Liver (tissue), 10 donors: ENCODE measurements at places on chromosomes 4 and X. TPM values are rescaled to one million over a fixed set of nuclear protein-coding genes. Genes with fewer than 3 reads are reported as not detected.

Gene BEX1
- total RNA-seq, result 0.75 TPM

Gene VGLL1
- total RNA-seq, result not detected

GRCh38 chrX:39073131-39073530 lies 271.9 kb downstream of the MID1IP1 start:
- H3K27me3 ChIP-seq, result no peaks in the 10 kb centered on the region
- no peaks in the 10 kb centered on the region for H3K36me3 ChIP-seq
- no peaks in the 10 kb centered on the region for H3K4me1 ChIP-seq

- no peak for DNase-seq
- no peaks in the 10 kb centered on the region for H3K36me3 ChIP-seq
- no peak overlapping the region for H3K27ac ChIP-seq
- H3K27me3 ChIP-seq, result no peaks in the 10 kb centered on the region
These were observed 723.6 kb downstream of the TRAM1L1 start for GRCh38 chr4:116361790-116362189.

DNA sequence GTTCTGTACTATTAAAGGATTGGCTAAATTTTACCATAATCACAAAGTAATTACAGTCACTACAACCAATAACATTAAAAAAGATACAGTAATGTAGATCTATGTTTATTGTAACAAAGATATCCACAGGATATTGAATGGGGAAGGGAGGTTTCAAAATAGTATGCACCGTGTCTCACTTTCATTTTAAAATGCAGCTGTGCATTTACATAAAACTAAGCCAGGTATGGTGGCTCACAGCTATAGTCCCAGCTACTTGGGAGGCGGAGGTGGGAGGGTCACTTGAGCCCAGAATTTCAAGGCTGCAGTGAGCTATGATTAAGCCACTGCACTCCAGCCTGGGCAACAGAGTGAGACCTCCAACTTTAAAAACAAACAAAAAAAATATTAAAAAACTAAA lies 8.5 kb downstream of the SRP72 start:
- DNase-seq, result no peak
- no peaks in the 10 kb centered on the region for H3K4me1 ChIP-seq
- no peak overlapping the region for H3K27ac ChIP-seq
- peaks cover 10% of the 10 kb centered on the region for H3K36me3 ChIP-seq
- H3K27me3 ChIP-seq, result no peaks in the 10 kb centered on the region

DNA sequence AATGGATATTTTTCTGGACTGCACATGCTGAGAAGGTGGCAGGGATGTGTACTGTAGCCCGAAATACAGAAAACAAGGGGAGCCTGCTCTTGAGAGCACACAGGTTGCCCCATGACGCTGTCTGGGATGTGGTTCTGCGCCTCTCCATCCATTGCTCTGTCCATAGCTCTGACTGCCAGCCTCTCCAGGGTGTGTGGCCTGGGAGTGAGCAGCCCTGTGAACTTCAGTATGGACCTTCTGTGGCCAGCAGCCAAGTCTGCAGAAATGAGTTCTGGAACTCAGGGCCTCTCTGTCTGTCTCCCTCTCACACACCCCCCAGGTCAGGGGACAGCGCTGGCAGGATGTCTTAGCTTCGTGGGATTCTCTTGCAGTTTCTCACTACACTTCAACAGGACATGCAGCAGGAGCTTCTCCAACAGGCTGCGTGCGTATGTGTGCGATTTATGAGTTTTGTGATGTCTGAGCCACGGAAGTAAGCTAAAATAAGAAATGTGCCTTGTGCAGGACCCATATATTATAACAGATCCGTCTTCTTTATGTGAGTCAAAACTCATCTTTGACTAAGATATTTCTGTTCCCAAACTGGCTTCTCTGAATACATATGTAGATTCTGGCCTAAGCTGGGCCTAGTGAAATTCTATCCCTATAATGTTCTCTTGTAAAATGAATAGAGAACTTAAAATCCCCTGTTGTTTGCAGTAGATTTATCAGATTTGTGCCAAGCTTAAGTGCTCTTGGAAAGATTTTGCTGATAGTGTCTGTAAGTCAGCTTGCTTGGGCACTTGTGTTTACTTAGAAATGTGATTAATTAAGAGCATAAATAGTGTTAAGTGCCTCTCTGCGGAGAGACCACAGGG lies 40.0 kb downstream of the PROM1 start:
- H3K36me3 ChIP-seq, result no peaks in the 10 kb centered on the region
- H3K27me3 ChIP-seq, result no peaks in the 10 kb centered on the region
- no peak overlapping the region for H3K4me3 ChIP-seq
- no peaks in the 10 kb centered on the region for H3K4me1 ChIP-seq

GRCh38 chr4:186934841-186935443 lies 211.3 kb upstream of the FAT1 start:
- no peak overlapping the region for H3K4me3 ChIP-seq
- H3K27me3 ChIP-seq, result no peaks in the 10 kb centered on the region
- H3K4me1 ChIP-seq, result peaks cover 6% of the 10 kb centered on the region
- H3K27ac ChIP-seq, result no peak overlapping the region

Gene RBM47
- 81.2 TPM for total RNA-seq

DNA sequence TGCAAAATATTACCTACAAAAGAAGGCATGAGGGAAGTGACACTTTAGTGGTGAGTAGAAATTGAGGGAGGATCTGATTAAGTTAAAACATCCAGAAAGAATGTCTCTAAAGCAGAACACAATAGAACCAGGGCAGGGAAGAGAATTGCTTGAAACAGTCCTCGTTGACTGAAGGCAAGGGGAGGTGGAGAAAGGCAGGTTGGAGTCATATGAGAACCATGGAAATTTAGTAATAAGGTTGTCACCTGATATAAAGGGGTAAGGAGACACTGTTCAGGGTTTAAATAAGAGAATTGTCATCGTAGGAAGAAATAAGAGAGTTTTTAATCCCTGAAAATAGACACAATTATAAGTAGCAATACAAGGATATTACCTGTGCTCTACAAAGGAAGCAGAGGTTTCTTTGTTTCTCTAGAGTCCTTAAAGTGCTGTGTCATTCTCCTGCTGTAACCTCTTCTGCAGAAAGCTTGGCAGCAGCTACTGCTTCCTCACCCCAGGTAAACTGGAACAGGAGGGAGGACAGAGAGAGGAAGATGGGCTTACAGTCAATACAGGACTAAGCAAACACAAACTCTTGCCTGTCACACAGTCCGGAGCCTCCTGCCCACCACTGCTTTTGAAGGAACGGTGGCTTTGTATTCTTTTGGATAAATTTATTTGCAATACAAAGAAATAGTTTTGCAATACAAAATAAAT lies 258.4 kb downstream of the PPARGC1A start:
- peaks cover 4% of the 10 kb centered on the region for H3K4me1 ChIP-seq
- no peak overlapping the region for H3K27ac ChIP-seq
- no peak overlapping the region for H3K4me3 ChIP-seq
- no peaks in the 10 kb centered on the region for H3K36me3 ChIP-seq
- no peak for DNase-seq

Gene GPR82
- 0.67 TPM for total RNA-seq

Gene FGD1
- total RNA-seq, result 0.89 TPM

Gene TRMT2B
- 11.2 TPM for total RNA-seq

Gene FHDC1
- 33.0 TPM for total RNA-seq

GRCh38 chrX:23732704-23733103 lies 10.4 kb downstream of the ACOT9 start:
- no peaks in the 10 kb centered on the region for H3K27me3 ChIP-seq
- H3K4me3 ChIP-seq, result no peak overlapping the region
- no peaks in the 10 kb centered on the region for H3K4me1 ChIP-seq
- peaks cover 3% of the 10 kb centered on the region for H3K36me3 ChIP-seq

GRCh38 chrX:112662559-112663427 lies 16.9 kb downstream of the LHFPL1 start:
- H3K27ac ChIP-seq, result no peak overlapping the region
- H3K27me3 ChIP-seq, result no peaks in the 10 kb centered on the region
- H3K4me3 ChIP-seq, result no peak overlapping the region
- H3K4me1 ChIP-seq, result no peaks in the 10 kb centered on the region
- DNase-seq, result no peak

DNA sequence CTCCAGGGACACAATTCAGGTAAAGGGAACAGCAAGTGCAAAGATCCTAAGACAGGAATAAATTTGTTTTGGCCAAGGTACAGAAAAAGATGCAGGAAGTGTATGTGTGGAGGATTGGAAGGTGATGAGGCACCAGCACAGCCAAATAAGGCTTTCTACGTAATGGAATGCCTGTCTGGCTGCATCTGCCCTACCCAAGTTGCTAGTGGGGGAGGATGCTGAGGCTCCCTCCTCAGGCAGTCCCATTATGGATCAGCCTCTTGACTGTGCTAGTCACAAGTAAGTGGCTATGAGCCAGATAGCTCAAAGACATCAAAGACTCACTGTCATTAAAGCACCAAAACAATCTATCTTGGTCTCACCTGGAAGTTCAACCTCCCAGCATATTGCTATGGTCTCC lies 300.9 kb upstream of the FAT4 start:
- H3K36me3 ChIP-seq, result no peaks in the 10 kb centered on the region
- DNase-seq, result no peak
- no peak overlapping the region for H3K27ac ChIP-seq
- no peaks in the 10 kb centered on the region for H3K4me1 ChIP-seq

Gene FAT1
- 48.0 TPM for total RNA-seq

Gene TRO
- total RNA-seq, result 5.3 TPM

Gene HTN1
- not detected for total RNA-seq

Gene PWWP3B
- 2.2 TPM for total RNA-seq

GRCh38 chr4:110620691-110621327 lies 2.1 kb downstream of the PITX2 start:
- H3K36me3 ChIP-seq, result no peaks in the 10 kb centered on the region
- peak overlapping the region; percentile 32 for H3K4me3 ChIP-seq
- H3K4me1 ChIP-seq, result peaks cover 14% of the 10 kb centered on the region
- H3K27ac ChIP-seq, result no peak overlapping the region

- DNase-seq, result no peak
- H3K4me3 ChIP-seq, result no peak overlapping the region
- no peaks in the 10 kb centered on the region for H3K36me3 ChIP-seq
- no peak overlapping the region for H3K27ac ChIP-seq
These were observed 125.4 kb downstream of the ZNF330 start for GRCh38 chr4:141346144-141346543.

DNA sequence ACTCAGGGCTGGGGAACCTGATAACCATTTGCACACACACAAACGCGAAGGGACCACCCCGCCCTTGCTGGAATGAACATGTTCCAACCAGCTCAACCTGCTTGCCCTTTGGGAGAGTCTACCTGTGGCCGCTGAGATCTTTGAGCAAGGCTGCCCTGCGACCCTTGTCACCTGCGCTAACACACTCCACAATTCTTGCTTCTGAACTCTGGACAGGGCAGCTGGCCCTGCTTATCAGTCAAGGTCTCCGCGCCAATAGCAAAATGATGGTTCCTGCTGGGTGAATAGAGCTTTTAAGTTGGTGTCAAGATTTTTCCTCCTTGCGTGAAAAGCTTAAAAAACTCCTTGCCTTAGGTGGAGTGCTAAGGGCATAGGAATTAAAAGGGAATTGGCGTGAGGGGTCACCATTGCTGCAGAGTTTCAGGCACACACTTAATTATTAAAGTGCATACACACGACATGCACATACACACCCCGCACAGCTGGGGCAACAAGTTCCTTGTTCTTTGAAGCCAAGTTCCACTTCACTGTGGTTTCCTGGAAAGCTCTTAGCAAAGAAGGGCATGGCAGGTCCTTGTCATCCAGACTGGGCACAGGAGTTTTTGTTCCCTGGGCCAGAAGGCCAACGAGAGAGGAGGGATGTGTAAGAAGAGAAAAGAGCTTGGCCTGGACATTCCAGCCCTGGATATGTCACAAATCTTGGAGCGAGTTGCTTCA lies 207.7 kb downstream of the STIM2 start:
- H3K27me3 ChIP-seq, result no peaks in the 10 kb centered on the region
- H3K27ac ChIP-seq, result no peak overlapping the region
- H3K4me3 ChIP-seq, result no peak overlapping the region
- H3K36me3 ChIP-seq, result no peaks in the 10 kb centered on the region
- H3K4me1 ChIP-seq, result no peaks in the 10 kb centered on the region
- no peak for DNase-seq

DNA sequence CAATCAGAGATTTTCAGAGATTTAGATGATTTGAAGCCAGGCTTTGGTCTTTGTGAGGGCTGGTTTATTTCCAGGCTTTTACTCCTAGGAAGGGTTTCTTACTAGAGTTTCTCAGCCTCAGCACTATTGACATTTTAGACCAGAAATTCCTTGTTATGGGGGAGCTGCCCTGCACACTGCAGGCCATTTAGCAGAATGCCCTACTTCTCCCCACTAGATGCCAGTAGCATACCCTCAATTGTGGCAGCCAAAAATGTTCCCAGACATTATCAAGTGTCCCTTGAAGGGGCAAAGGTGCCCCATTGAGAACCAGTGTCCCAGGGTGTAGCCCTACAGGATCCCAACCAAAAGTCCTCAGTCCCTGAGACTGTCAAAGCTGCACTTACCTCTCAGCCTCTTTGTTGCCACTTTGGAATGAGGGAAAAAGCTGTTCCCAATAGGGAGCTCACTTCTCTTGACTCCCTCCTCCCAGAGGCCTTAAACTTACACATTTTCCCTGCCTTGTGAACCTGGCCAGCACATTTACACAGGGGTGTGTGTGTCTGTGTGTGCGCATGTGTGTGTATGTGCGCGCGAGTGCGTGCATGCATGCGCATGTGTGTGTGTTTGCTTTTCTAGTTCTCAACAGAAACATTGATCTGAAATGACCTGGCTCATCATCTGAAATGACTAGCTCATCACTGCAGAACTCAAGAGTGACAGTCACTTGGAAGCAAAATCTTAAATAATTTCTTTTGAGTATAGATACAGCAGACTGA lies 231.4 kb downstream of the QDPR start:
- no peak for DNase-seq
- no peaks in the 10 kb centered on the region for H3K27me3 ChIP-seq
- H3K36me3 ChIP-seq, result no peaks in the 10 kb centered on the region
- H3K4me1 ChIP-seq, result no peaks in the 10 kb centered on the region
- H3K4me3 ChIP-seq, result no peak overlapping the region

Gene SPATA18
- 0.28 TPM for total RNA-seq

DNA sequence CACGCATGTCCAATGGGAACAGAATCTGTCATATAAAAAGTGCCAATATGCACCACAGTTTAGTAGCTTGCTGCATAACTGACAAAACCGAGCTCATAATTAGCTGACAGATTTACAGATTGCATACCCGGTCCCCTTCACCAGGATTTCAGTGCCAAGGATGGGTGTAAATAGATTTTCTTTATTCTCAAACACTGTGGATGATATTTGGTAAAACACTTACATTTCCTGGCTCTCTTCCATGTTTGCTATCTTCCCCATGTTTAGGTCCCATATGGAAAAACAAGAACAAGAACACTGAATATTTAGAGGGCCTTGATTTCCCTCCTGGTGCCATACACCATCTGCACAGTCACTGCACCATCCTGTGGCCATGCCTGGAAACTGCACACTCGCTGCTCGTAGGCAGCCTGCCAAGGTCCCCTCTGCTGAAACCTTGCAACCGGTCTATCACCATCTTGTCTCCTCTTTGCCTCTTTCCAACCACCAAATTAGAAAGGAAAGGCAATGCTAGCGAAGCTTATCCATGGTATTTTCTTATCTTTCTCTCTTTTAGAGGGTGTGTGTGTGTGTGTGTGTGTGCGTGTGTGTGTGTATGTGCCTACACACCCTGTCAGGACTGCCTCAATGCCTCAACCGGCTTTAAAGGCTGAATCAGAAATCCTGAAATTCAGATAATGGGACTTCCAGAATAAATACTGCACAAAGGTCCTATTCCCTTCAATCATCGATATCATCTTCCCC lies 124.2 kb upstream of the MBNL3 start:
- H3K4me3 ChIP-seq, result no peak overlapping the region
- H3K4me1 ChIP-seq, result peaks cover 2% of the 10 kb centered on the region
- peak; percentile 60 for DNase-seq
- no peaks in the 10 kb centered on the region for H3K27me3 ChIP-seq
- H3K36me3 ChIP-seq, result no peaks in the 10 kb centered on the region
